MCF 10A (cell line): ENCODE measurements at places on chromosomes 6 and 20.

DNA sequence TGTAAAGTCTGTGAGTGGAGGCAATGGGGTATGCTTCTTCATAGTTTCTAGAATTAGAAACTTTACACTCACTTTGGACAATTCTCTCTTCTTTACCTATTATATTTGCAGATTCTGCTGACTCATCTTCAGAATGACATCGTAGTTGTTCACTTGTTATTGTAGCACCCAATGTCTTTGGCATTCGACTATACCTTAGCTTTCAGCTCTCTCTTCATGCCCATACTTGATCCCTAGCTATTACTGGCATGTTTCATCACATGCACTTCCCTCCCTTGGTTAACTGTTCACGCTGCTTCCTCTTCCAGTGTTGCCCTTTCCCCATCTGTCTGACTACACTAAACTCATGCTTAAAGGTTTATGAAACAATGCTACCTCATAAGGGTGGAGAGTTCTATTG, 298.1 kb upstream of the TCF21 start:
- DNase-seq = peak; percentile 94

DNA sequence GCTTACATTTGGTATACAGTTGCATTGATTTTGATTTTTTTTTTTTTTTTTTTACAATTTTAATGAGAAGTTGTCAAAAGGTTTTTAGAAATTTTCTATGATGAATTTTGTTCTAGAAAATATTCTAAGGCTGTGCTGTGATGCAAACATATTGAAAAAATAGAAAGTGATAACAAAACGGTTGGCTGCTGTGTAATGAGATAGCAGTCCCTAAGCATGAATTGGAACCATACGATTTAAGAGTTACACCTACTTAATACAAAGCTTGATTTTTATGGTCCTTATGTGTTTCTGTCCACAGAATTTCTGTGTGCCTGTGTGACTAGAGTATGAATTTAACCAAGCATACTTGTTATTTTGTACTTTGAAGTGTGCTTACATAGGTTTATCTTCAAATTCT, 12.1 kb downstream of the HIVEP1 start:
- DNase-seq = no peak

- no peak for DNase-seq
These were observed 180.5 kb downstream of the ADAT2 start for GRCh38 chr6:143270026-143270425.

GRCh38 chr20:13610184-13610583, 28.5 kb downstream of the TASP1 start:
- peak; percentile 5 for DNase-seq

DNA sequence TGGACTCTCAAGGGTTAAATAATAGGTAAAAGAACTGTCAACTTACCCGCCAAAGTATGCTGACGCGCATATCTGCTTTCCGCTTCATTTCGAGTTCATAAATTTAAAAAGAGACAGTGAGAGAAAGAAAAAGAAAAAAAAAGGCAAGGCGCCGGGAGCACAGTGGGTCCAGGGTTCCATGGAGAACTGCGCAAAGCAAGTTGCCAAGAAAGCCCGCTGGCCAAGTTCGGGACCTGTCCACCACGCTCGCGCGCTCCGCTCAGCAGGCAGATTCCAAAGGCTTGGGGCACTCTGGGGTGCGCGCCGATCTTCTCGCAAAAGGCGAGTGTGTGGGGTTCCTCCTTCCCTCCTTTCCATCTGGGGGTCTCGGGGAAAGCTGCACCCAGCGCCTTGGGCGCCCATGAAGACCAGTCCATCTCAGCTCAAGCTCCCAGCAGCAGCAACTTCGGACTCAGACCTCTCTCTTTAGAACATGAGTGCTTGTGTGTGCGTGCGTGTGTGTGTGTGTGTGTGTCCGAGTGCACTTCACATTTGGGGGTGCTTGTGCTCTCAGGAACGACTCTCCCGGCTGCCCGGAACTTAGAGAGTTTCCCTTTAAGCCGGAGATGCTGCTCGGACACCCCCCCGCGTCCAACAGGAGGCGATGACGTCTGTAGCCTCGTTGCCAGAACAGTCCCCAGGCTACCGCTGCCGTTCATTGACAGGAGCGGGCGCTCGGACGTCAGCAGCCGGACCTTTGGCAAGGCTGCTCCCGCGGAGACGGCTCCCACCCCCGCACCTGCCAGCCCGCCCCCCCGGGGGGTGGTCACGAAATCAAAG, 180.0 kb downstream of the TBXT start:
- DNase-seq = peak; percentile 87

GRCh38 chr6:89612121-89612520, 26.4 kb downstream of the LYRM2 start:
- DNase-seq = no peak

DNA sequence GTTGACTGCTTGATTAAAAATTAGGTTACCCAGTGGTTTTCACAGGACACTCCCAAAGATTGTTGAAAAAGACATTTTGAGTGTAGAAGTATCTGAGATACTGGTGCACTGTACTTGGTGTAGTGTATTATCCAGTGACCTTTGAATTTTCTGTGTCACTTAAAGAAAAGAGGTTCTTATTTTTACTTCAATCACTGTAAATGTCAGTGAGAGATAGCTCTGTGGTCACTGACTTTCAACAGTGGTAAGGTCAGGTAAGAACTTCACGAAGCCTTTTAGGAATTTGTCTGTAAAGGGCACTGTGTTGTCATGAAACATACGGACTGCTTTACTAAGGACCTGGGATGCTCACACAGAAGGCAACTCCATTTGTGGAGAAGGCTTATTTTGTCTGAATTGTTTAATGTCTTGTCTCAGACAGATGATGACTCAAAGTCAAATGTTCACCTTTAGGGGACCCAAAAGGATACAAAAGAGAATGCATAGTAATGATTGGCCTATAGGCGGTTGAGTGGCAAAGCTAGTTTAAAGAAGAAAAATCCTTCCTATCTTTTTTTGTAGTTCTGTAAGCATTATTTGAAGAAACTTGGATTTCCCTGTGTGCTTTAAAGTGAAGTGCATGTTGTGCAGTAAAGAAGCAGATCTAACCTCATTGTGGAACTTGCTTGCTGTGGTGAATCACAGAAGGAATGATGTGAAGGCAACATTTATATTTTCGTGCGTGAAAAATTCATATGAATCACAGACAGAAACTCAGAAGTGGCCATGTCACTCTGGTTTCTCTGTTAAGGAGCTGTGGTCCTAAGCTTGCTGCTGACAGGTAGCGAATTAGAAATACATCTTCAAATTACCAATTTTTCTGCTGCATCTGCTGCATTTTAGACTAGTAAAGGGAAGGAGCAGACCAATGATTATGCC, 47.3 kb downstream of the ZFAND3 start:
- DNase-seq = no peak
